Psoas muscle (tissue), 8 donors: ENCODE measurements at places on chromosomes 2 and 18. TPM values are rescaled to one million over a fixed set of nuclear protein-coding genes. Genes with fewer than 3 reads are reported as not detected.

PDE11A gene
- total RNA-seq = 2.3 TPM

GRCh38 chr2:72824224-72824842 lies 1.5 kb downstream of the EXOC6B start:
- H3K4me1 ChIP-seq = peaks cover 19% of the 10 kb centered on the region
- H3K4me3 ChIP-seq = peak overlapping the region; percentile 94
- no peaks in the 10 kb centered on the region for H3K36me3 ChIP-seq
- no peak overlapping the region for H3K27ac ChIP-seq

GRCh38 chr2:232532419-232532818 lies 6.5 kb downstream of the CHRND start:
- peaks cover 25% of the 10 kb centered on the region for H3K4me1 ChIP-seq
- DNase-seq = peak; percentile 30
- H3K4me3 ChIP-seq = no peak overlapping the region
- H3K27me3 ChIP-seq = no peaks in the 10 kb centered on the region

DNA sequence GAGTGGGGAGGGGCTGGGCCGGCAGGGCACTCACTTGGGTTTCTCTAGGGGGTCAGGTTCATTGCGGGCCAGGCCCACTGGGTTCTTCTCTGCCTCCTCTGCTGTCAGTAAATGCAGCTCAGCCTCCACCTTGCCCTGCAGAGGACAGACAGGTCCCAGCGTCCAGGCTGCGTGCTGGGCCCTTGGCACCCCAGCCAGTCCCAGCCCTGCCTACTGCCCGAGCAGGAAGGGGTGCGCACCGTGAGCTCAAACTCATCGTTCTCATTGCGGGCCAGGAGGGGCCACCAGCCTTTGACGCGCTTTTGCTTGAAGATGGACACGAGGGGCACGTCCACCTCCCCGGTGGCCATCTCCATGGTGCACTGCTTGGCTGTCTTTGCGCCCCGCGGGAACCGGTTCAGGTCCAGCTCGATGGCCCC lies 17.3 kb downstream of the OTOF start:
- H3K4me1 ChIP-seq = peaks cover 12% of the 10 kb centered on the region
- H3K4me3 ChIP-seq = no peak overlapping the region
- no peaks in the 10 kb centered on the region for H3K27me3 ChIP-seq
- DNase-seq = peak; percentile 47
- H3K36me3 ChIP-seq = no peaks in the 10 kb centered on the region
- no peak overlapping the region for H3K27ac ChIP-seq

DNA sequence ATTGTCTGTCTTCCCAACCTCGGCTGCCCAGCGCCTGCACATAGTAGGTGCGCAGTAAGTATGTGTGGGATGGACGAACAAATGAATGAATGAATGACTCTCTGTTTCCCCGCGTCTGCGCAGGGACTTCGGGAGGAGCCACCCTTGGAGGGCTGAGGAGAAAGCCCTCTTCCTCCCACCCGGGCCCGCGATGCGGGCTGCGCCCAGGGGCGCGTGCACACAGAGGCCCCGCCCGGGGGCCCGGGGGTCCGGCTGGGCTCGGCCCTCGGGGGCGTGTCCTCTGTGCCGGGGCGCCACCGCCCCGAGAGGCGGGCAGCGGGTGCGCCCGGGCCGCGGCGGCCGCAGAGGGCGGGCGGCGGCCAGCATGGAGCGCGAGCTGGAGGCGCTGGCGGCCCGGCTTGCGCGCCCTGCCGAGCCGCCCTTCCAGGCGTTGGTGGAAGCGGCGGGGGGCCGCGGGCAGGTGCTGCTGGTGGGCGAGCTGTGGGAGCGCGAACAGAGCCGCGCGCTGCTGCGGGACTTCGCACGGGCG lies at the start of gene C2orf72:
Gene C2orf72, plus strand, starts transcription at position 322 of the 529 bp plus-strand sequence. Its CDS starts 43 bp downstream, at position 365.
- no peaks in the 10 kb centered on the region for H3K36me3 ChIP-seq
- H3K27ac ChIP-seq = no peak within 1 kb of the TSS
- H3K27me3 ChIP-seq = no peaks in the 10 kb centered on the region
- DNase-seq = no peak
- H3K4me3 ChIP-seq = peak within 1 kb of the TSS; percentile 32

DNA sequence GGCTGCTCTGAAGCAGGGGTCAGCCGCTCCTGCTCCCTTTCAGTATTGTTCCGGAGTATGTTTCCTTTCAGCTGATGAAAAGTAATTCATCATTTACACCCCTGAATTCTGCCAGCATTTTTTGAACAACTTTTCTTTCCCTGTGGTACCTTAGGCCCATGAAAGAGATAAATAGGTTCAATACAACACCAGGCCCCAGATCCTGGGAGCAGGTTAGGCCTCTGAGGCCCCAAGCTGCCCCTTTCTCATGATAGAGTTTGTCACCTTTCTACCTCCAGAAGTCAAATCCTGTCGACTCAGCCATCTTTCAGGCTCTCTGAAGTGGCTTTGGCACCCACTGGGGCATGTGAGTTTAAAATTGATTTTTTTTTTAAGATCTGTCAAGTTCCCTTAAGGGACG lies 1415.1 kb upstream of the ZEB2 start:
- H3K27ac ChIP-seq = no peak overlapping the region
- H3K4me1 ChIP-seq = no peaks in the 10 kb centered on the region
- no peaks in the 10 kb centered on the region for H3K27me3 ChIP-seq
- no peak overlapping the region for H3K4me3 ChIP-seq
- no peak for DNase-seq
